ENCODE measurements at places on chromosomes 16 and 17.

DNA sequence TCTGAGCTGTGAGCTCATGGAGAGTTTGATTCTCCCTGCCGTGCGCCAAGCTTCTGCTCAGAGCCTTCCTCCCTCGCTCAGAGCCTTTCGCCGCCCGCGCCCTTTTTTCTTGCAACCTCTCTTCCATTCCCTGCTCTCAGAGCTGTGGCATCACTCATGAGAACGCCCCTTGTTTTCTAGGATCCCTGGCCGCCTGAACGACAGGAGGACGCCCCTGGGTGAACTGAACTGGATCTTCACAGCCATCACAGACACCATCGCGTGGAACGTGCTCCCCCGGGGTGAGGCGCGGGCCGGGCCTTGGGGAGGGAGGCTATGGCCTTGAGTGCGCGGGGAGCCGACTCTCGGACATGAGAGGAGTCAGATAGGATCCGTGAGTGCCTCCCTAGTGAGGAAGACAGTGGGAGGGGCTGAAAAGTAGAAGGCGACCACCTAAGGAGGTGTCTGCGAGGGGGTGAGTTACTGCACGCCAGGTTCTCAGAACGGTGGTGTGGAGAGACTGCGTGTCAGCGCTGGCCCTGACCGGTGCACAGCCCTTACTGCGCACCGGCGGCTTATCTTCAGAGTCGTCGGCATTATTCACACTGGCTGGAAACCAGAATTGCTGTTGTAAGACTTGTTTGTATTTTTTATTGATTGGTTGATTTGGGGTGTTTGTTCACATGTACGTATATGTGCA, 169.5 kb upstream of the CHMP6 start:
- DNase-seq, result no peak

DNA sequence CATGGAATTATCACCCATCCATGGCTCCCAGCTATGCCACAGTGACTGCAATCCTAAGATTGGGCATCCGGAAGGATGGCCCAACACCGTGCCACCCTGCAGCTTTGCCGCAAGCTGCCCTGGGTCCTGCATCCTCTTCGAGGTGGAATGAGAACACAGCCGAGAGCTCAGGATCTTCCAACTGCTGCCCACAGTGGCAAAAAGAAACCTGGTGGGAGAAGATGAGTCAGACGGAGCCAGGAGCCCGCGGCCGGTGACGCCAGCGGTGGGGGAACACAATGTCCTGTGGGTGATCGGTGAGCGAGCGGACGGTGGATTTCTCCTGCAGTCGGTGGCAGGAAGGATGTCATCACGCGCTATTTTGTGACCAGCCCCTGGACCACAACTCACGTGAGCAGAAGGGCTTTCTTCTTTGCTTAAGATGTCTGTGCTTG, 20.1 kb downstream of the CD7 start:
- DNase-seq, result no peak

GRCh38 chr16:17723531-17724134, 252.9 kb upstream of the XYLT1 start:
- no peak for DNase-seq

- no peak for DNase-seq
These were observed 32.5 kb upstream of the ENDOV start for GRCh38 chr17:80382446-80382845.

DNA sequence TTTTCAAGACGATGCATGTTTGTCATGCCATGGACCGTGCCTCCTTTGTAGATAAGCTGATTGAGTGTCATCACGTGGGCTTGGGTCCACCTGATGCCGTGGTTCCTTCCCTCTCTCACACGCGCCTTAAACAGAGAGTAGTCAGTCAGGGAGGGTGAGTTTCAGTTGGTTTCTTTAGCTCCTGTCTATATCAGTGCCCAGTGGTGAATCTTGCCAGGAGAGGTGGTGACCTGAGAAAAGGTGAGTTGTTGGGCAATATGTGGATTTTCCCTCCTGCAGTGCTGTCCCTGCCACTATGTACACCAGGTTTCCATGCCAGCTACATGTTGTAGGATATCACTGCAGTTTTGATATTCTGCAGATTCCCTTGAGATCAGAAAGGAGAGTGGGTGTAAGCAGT, 129.7 kb downstream of the LAT start:
- no peak for DNase-seq

DNA sequence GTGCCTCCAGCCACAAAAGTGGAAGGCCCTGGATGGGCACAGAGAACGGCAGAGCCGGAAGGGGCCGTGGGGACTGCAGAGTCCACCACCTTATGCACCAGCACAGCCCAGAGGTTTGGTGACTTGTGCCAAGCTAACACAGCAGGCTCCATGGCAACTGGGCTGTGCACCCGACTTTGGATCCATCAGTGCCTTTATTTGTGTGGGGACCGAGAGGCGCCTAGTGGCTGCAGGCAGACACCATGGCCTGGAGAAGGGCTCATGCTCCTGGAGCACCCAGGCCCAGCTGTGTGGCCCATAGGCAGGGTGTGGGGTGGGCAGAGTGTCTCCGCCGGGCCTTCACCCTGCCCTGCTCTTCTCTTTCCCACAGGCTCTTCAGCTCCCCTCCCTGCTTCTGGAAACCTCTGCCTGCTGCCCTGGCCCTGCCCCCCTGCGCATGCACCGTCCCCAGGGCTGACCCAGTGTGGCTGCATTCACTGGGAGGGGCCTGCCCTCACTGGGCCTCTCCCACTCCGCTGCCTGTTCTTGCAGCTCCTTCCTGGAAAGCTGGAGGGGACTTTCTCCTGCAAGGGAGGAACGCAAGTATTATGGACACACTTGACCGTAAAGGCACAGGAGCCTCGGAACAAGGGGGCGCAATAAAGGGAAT, 10.1 kb downstream of the C16orf90 start:
- DNase-seq, result no peak

- no peak for DNase-seq
These were observed 32.9 kb downstream of the WDR45B start for GRCh38 chr17:82615084-82616020.
